Uterus (tissue), 4 donors: ENCODE measurements at places on chromosomes 1 and 21.

DNA sequence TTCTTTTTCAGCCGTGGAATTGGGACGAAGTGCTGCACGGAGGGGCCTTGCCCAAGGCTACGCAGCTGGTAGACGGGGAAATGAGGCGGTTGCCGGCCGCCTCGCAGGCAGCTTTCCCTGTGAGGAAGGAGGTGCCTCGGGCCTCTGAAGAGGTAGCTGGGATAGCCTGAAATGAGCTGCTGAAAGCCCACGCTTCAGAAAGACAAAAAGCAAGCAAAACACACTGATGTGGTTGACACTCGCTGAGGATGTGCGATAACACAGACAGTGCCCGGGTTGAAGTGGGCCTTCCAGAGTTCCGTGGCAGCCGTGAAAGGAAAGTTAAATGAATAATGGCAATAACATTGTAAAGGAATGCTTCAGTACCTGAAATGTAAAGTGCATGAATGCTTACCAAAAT, 47.2 kb downstream of the S1PR1 start:
- DNase-seq, result no peak

- DNase-seq, result no peak
Observed at GRCh38 chr1:61561666-61562065, 163.3 kb downstream of the TM2D1 start.

- no peak for DNase-seq
Observed at GRCh38 chr1:162107911-162108310, 38.4 kb downstream of the NOS1AP start.

DNA sequence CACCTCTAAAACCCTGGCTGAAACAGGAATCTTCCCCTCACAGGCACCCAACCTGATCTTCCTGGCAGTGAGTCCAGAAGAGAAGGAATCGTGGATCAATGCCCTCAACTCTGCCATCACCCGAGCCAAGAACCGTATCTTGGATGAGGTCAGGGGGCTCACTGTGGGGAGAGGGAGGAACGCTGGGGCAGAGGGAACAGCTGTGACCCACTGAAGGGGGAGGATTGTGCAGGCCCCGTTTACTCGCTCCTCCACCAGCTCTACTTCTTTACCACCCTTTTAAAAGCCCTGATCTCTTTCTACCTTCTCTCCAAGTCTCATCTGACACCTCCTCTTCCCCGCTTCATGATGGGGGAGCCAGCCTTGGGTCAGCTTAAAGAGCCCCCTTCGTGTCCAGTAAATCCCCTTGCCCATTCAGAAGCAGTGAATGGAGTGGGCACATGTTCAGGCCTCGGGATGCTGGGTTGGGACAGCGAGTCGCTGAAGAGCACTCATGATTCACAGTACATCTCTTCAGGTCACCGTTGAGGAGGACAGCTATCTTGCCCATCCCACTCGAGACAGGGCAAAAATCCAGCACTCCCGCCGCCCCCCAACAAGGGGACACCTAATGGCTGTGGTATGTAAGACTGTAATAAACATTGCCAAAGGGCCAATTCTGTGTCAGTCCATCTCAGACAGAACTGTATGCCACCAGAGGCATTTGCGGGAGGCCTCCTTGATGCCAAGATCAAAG, 7.3 kb downstream of the PLEKHO1 start:
- no peak for DNase-seq

DNA sequence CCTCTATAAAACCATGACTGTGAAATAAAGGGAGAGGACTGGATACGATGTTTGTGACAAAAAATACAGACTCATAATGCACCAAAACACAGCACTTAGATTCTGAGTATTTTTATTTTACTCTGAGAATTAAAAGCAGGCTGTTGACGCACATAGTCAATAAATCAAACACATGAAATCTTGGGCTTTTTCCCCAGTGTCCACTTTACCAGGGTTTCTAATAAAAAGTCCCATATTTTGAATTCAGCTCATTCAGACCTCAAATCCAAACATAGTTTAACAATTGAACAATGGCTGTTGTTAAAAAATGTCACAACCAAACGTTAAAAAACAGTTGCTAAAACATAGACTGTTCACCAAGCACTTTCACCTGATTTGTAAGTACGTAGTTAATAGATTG, 553.4 kb downstream of the LTN1 start:
- peak; percentile 28 for DNase-seq

GRCh38 chr1:81921851-81922462, 121.2 kb downstream of the ADGRL2 start:
- no peak for DNase-seq

DNA sequence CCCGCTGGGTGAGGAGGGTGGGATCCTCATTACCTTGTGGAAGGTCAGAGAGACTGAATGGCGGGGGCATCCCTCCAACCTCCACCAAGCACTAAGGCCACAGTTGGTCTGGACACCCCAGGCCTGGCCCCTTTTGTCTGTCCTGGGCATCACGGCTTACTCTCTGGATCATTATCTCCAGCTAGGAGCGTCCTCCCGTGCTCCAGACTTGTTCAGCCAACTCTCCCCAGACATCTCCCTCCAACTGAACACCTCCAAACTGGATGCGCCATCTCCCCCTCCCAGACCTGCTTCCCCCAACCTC, 7.3 kb upstream of the GJB5 start:
- no peak for DNase-seq

DNA sequence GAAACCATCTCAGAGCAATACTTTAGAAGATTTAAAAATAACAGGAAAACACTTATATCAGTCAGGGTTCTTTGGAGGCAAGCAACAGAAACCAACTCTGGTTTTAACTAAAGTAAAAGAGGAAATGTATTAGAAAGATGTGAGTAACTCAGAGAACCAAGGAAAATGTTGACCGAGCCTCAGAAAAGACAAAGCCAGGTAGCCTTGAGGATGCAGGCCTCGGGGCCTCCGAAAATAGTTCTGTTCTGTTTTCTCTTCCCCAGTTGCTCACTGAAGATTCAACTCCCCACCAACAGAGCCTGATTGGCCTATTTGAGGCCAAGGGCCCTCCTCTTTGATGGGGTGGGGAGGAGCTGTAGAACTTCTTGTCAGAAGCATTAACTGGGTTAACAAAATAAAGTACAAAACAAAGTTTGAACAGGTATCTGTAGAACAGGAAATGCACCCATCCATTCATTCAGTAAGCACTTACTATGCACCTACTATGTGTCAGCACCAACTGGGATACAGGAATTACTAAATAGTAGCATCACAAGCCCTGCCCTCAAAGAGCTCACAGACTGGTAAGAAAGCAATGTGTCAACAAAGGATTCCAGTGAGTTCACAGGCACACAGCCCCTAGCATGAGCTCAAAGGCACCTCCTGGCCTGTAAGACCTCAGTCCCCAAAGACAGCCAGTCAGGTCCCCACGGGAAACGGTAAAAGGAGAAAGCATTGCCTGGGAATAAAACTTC, 12.6 kb downstream of the SLAMF8 start:
- no peak for DNase-seq

DNA sequence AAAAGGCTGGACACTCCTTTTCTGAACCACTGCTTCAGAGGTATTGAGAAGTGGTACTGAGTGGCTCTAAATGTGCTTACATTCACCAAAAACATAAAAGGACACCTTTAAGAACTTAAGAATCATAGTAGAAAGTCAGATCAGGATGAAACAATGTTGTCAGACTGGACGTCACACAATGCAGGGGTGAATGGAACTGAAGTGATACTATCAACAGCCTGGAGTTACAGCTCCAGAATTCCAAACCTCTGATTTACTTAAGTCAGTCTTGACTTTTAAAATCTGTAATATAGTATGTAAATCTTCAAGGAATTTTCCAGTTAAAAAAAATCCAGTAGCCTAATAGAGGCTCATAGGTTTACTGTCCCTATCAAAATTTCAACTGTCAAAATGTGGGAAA, 19.3 kb downstream of the ELK4 start:
- no peak for DNase-seq

GRCh38 chr1:192901500-192901899, 92.7 kb downstream of the RGS2 start:
- no peak for DNase-seq

DNA sequence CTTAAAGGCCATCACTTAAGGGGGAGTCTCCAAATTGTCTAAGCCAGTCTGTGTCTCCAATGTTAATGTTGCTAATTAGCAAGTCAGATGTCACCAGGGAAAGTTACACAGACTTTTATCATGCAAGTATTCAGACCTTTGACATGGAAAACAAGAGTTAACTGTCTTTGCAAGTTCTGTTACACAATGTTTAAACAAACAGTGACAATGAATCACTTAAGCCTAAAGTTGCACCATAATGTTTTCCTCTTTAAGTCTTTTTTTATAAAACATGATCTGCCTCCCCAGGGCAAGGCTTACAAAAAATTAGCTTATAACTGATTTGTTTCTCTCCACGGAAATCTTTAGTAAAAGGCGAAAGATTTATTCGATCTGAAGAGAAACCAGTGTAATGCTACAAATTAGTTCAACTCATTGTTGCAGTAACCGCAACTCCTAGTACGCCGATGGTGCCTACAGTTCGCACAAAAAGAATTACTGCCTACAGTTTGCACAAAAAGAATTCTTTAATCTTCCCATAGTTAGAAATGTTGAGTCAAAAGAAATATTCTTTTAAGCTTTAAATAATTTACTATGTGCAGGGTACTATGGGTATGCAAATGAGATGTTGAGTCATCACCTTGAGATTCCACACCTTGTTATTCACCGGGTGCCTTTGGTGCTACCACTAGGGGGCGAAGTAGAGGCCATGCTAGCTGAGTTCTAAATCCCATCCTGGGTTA, 45.3 kb downstream of the HHAT start:
- peak; percentile 26 for DNase-seq

GRCh38 chr1:226350519-226350865, 41.5 kb upstream of the LIN9 start:
- no peak for DNase-seq

- no peak for DNase-seq
Observed at GRCh38 chr1:228352677-228353481, 53.8 kb downstream of the TRIM11 start.

DNA sequence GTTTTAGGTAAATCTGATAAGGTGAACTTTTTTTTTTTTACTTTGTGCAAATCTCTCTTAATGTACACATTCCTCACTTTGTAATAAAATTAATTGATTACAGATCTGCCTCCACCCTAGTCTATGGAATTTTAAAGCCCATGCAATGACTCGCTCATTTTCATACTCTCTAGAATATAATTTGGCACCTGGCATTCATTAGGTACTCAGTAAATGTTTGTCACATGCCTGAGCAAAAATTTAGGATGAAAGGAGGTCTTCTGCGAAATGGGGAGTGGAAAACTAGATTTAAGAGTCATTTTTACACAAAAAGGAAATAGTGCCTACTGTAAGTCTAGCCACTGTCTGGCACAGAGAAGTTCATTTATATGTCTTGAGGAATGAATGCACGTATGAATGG, 350.1 kb downstream of the DPYD start:
- no peak for DNase-seq

DNA sequence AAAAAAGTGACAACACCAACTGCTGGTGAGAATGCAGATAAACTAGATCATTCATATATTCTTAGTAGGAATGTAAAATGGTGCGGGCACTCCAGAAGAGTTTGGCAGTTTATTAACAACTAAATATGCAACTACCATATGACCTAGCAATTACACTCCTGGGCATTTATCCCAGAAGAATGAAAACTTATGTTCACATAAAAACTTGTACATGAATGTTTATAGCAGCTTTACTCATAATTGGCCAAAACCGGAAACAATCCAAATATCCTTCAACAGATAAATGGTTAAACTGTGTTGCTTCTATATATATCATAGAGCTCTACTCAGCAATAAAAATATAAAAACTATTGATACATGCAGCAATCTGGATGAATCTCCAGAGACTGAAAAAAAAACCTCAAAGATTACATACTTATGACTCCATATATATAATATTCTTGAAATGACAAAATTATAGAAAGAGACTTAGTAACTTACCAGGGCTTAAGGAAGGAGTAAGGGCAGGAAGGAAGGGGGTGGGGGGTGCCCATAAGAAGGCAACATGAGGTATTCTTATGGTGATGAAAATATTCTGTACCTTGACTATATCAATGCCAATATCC, 99.9 kb downstream of the KCNH1 start:
- no peak for DNase-seq

- DNase-seq, result no peak
Observed at GRCh38 chr1:59485949-59486348, 189.1 kb downstream of the FGGY start.

- DNase-seq, result no peak
Observed at GRCh38 chr1:212438831-212439237, 6.1 kb downstream of the NENF start.

DNA sequence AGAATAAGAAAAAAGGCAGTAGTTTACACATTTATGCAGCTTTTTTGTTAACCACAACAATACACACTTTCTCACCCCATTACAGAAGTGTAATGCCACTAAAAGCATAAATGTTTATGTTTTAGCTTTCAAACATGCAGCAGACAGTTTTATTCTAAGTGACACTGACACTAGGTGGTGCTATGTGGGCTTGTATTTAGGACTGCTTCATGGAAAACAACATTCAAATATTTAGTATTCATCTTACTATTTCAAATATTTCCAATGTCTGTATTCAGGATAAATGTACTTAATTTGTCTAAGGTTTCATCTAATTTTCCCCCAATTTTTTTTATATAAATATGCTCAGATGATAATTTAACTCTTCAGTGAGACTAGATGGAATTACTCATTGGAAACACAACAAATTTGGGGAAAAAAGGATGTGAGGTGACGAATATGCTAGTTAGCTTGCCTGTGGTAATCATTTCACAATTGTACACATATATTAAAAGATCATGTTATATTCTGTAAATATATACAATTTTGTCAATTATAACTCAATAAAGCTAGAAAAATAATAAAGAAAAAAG, 71.4 kb downstream of the USP1 start:
- DNase-seq, result no peak

DNA sequence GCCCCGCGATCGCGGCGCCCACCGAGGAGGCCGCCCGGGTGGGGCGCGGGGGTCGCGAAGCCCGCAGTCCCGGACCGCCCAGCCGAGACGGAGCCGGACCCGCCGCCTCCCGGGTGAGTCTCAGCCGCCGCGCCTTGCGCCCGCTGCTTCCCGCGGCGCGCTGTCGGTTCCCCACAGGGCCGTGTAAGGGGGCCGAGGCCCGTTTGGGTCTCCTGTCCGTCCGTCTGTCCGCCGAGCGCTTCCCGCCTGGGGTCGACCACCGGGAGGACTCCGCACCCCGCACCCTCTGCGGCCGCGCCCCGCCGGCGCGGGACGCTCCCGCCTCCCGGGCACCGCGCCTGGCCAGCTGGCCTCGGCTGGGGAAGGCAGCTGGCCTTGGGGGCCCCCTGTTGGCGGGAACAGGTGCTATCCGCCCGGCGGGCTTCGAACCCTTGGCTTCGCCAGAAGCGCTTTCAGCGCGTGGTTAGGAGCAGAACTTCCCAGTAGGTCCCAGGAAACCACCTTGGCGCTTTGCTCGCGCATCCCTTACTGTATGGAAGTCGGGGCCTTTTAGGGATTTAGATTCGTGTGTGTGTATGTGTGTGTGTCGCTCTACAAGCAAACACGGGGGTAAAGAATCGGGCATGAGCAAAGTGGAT, 414 bp downstream of the TMEM51 start:
- peak; percentile 47 for DNase-seq

DNA sequence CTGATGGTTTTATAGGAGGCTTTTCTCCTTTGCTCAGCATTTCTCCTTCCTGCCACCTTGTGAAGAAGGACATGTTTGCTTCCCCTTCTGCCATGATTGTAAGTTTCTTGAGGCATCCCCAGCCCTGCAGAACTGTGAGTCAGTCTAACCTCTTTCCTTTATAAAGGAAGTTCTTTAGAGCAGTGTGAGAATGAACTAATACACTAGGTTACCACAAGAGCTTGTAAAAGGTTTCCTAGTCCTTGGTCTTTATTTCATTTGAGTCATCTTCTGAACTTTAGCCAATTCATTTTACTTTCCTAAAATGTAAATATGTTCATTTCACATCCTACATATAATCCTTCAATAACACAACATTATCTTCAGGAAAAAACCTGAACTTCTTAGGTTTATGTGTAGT, 365.3 kb downstream of the HHIPL2 start:
- no peak for DNase-seq
